ENCODE measurements at places on chromosomes 1 and 21.

- DNase-seq = no peak
Observed at GRCh38 chr1:33599516-33600115, 127.2 kb downstream of the ZSCAN20 start.

DNA sequence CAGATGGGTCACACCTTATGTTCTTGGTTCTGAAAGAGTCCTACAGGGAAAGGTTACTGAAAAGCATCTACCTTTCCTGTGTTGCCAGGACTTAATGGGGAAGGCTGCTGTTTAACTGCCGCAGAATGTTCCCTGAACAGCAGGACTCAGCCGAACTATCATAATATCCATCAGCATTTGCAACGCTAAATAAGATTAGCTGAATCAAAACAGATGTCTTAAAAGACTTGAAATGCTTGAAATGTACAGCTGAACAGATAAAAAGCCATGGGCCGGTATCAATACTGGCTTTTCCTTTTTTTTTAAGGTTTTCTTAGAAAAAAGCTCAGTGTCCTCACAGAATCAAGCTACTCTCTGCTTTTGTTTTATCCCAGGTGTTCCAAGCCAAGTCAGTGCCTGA lies 19.7 kb upstream of the ATP13A2 start:
- no peak for DNase-seq

DNA sequence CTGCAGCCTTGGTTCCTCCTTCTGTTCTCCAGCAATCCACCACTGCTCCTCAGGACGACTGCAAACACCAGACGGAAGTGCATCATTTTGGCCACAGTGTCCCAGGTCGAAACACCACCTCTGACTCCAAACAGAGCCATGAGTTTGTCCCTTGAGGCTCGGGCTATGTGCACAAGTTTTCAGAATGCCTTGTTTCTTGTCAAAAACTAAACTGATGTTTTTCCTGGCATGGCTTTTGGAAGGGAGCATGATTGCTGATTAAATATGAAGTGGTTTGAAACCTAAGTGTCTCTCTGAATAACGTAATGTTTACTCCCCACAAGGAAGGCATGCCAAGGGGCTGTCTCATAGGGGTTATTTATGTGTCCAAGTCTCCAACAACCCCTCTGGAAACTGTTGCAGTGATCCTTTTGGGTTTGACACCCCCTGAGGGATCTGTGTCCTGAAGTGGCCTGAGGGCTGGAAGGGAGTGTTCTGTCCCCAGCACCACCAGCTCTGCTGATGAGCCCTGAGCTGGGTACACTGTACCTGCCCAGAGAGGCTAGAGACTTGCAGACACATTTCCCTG lies 132.7 kb downstream of the PLPP3 start:
- DNase-seq = no peak

DNA sequence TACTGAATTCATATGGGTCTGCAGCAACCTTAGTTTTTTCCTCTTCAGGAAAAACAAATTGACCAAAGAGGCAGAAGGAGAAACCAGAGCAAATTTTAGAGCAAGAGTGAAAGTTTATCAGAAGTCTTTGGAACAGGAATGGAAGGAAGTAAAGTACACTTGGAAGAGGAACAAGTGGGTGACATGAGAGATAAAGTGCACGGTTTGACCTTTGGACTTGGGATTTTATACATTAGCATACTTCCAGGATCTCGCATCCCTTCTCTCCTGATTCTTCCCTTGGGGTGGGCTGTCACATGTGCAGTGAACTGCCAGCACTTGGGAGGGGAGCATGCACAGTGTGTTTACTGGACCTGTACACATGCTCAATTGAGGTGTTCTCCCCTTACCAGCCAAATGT lies 754.8 kb upstream of the ADAMTS5 start:
- no peak for DNase-seq

DNA sequence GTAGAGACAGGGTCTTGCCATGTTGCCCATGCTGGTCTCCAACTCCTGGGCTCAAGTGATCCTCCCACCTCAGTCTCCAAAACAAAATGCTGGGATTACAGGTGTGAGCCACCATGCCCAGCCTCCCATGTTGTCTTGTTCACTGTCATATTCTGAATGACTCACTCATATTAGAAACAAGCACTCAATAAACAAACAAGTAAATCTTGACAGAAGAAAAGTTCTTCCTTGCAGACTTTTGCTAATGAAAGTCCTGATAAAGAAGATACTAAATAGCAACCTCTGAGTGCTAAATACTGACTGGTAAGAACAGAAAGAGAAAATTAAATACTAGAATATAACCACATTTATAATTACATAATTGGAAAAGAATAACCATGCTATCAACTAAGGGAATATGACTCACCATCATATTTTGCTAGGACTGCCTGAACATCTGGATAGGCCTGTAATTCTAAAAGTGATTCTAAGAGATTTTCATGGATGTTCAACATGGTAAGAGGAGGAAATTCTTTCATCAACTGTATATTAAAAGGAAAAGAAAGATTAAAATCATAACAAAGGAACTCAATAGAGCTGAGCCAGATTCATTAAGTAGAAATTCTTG lies 37.3 kb downstream of the ST7L start:
- DNase-seq = no peak

- DNase-seq = peak; percentile 44
Observed at GRCh38 chr1:151993084-151993733, 450 bp downstream of the S100A10 start.

GRCh38 chr1:25804244-25804963 lies 4.4 kb downstream of the SELENON start:
- DNase-seq = no peak

- DNase-seq = no peak
Observed at GRCh38 chr1:231748760-231749415, 122.3 kb downstream of the DISC1 start.

DNA sequence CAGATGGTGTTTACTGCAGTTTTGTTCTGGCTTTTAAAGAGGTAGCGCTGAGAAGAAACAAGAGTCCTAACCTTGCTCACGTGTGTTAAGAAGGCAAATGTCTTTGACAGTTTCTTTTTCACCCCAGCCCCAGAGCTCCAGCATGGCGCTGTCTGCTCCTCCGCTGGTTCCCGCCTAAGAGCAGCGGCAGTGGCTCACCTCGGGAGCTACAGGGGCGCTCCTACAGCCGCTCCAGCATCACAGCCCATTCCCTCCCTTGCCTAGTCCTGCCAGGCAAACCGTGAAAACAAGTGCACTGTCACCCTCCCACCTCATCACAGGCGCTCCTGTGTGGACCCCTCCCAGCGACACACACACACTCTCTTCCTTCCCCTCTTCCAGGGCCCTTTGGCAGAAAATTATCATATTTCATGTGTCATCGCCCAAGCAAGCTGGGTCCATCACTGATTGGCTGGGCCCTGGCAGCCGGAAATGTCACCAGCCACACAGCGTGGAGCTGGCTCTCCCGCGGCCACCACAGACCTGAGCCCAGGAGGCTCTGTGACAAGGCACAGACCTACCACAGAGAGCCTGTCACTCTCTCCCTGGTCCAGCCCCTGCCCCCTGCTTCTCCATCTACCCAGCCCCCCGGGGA lies 1.2 kb upstream of the HIVEP3 start:
- DNase-seq = peak; percentile 88

- no peak for DNase-seq
Observed at GRCh38 chr1:94020764-94021579, 100.0 kb downstream of the ABCA4 start.

GRCh38 chr1:52978045-52978444 lies 51.0 kb downstream of the SCP2 start:
- no peak for DNase-seq

DNA sequence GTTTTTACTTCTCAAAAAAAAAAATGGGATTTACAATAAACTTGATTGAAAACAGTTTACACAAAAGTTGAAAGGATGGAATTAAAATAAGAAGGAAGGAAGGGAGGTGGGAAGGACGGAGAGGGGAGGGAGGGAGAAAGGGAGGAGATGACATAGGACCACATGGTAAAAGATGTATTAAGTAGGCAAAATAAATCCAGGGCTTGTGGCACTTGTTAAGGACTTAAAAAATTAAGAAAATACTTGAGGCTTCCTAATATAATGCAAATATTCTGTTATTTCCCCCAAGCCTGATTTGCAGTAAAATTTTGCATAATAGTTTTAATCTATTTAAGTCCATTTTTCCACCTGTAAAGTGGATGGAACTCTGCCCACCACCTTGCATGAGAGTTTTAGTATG lies 27.5 kb downstream of the SLC30A10 start:
- no peak for DNase-seq

Measured in T-helper 2 cell treated with Interferon-gamma antibody and Interleukin-4, amounts not matched to agents 5 μg/mL and 100 μg/mL, for 36 hours (primary cell).